ENCODE measurements at places on chromosomes 2 and 18. TPM values are rescaled to one million over a fixed set of nuclear protein-coding genes. Genes with fewer than 3 reads are reported as not detected.
A peak's percentile ranks its signal among the peaks of the same experiment; 100 is the strongest.

- no peak for DNase-seq
Measured at GRCh38 chr18:27785815-27786471, 391.0 kb downstream of the CDH2 start.

DNA sequence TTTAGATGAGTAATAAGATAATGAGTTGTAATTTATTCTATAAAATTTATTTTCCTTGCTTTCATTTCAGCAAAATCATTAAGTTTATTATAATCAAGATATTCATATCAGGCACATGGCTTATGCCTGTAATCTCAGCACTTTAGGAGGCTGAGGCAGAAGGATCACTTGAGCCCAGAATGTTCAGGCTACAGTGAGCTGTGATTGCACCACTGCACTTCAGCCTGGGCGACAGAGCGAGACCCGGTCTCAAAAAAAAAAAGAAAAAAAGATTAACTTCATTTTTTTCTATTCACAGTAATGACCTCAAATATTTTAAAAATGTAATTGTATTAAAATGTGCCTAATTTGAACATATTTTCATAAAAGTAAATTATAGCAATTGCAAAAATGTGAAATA, 67.9 kb downstream of the ACYP2 start:
- DNase-seq, result no peak

GRCh38 chr2:217555081-217555876, 447.5 kb downstream of the TNS1 start:
- DNase-seq, result no peak

- DNase-seq, result no peak
Measured at GRCh38 chr2:84654414-84654813, 138.1 kb downstream of the DNAH6 start.

DNA sequence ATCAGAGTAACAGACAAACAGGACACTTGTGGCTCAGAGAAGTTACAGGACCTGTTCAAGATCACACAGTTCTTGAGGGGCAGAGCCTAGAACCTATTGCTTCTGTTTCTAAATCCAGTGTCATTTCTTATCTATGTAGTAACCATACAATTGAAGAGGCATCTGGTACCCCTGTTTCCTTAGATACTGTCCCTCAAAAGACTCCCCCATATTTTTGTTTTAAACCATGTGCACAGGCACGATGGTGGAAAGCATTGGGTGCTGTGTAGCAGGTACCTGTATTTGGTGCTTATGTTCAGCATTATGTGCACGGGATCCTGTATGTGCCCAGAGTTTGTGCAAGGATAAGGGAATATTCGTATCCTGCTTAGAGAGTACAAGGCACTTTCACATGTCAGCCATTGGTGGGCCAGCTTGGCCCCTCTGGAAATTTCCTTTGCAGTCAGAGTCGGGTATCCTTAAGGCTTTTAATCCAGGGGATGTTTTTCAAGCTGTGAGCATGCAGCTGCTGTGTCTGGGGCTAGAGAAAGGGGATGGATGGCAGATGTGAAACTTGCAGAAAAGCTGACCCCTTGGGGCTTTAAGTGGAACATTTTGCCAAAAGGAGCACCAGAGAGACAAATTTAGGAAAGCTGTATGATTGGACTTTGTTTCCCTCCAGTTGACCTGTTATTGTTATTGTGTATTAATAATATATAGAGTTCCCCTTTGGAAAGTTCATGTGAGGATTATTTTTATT, 2.1 kb downstream of the LBH start:
- peak; percentile 13 for DNase-seq

DNA sequence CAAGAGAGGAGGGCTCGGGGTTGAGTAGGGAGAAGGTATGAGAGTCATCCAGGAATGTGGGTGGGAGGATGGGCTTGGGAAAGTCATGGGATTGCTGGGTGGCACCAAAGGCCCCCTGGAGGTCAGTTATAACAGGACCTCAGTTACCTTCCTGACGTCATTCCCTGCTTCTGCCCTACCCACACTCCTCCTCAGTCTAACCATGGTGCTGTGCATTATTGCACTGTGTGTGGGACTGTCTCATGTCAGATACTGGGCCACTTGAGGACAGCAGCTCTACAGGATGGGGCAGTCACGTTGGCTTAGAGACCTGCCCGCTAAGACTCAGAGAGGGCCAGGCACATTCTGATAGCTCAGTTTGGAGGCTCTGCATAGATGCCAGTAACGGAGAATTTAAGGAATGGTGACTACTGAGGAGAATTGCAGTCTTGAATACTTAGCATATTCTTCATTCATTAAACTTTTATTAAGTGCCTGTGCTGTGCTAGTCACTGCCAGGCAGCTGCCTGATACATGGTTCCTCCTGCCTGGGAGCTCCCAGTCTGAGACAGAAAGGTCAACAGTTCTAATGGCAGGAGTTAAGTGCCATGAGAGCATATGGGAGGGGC, 90.5 kb downstream of the LAMA3 start:
- DNase-seq, result no peak

GRCh38 chr2:239951825-239952224, 73.3 kb downstream of the NDUFA10 start:
- DNase-seq, result no peak

- no peak for DNase-seq
Measured at GRCh38 chr2:178331474-178332432, 119.2 kb downstream of the PRKRA start.

DNA sequence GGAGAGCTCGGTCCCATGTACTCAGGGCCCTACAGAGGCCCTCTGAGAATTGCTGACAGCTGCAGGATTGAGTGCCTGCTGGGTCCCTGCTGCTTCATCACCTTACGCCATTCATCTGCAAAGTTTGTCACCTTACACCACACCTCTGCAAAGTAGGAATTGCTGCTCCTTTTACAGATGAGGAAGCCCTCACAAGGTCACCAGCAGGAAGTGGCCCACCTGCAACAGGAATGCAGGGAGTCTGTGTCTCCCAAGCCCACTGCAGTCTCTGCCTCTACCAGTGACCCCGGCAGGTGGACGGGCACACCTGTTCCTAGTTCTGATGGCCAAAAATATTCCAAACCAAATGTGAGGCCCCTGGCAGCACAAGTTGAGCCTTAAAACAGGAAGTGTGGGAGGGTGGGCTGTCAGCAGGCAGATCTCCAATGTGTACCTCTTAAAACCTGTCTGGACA, 441.4 kb downstream of the NBAS start:
- DNase-seq, result no peak

- DNase-seq, result no peak
Measured at GRCh38 chr2:233686928-233687327, 5.2 kb downstream of the UGT1A7 start.

- no peak for DNase-seq
Measured at GRCh38 chr2:11102956-11103860, 52.1 kb upstream of the SLC66A3 start.

GRCh38 chr2:149612122-149612521, 24.5 kb upstream of the MMADHC start:
- DNase-seq, result no peak

- no peak for DNase-seq
Measured at GRCh38 chr18:21857871-21858270, 117.3 kb downstream of the MIB1 start.

- no peak for DNase-seq
Measured at GRCh38 chr2:74740395-74740740, 86.3 kb downstream of the SEMA4F start.

GRCh38 chr2:7015007-7015950, 98.1 kb downstream of the RNF144A start:
- DNase-seq, result no peak

DNA sequence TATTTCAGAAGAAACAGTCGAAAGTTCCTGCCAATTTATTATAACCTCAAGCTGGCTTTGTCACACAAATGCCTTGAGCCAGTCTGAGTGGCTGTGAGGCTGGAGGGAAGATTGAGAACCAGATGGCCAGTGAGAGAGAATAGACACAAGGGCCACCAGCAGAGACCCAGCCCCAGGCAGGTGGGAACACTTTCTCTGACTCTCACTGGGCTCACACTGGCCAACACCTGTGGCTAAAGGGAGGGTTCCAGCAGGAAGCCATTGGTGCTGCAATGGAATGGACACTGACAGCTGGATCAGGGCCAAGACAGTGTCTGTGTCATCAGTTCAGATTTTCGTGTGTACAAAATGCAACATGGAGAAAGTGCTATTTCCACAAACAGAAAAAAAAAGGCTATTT, 29.9 kb downstream of the LOXHD1 start:
- DNase-seq, result no peak

DNA sequence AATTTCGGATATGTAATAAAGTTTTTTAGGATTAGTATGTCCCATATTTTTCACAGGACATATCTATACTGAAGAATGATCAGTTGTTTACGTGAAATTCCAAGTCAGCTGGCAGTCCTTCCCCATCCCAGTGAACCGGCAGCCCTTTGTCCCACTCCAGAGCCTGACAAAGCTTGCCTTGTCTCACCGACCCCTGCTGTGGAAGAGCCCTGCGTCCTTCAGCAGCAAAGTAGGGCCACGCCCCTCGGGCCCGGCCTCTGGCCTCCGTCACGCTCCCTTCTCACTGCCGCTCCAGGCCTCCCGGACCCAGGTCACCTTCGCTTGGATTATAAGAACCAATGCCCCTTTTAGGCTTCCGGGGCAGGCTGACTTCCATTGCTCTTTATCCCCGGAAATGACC, 89.8 kb upstream of the TGIF1 start:
- no peak for DNase-seq

DNA sequence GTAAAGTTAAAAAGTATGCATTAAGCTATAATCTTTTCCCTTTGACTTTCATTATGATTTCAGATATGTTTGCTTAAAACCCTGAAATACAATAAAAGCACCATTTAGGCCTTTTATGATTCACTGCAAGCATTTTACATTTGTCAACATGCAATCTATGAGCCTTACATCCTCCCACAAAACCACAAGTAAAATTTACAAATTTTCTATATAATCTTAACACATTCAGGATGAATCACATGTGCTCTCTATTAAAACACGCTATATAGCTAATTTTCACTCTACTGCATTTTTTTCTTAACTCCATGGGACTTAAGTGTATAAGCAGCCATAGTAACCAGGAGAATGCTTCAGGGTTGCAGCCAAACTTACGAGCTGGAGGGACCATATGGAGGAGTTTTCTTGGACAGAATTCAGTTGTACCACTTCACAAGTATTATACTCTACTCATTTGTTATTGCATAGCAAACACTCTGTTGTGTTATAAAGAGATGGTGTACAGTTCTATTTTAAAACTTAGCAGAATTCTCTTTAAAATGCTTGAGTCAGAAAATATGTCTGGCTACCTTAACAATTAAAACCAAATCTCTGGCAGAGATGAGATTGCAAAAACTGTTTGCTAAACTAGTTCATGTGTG, 293.2 kb downstream of the ALK start:
- DNase-seq, result no peak

DNA sequence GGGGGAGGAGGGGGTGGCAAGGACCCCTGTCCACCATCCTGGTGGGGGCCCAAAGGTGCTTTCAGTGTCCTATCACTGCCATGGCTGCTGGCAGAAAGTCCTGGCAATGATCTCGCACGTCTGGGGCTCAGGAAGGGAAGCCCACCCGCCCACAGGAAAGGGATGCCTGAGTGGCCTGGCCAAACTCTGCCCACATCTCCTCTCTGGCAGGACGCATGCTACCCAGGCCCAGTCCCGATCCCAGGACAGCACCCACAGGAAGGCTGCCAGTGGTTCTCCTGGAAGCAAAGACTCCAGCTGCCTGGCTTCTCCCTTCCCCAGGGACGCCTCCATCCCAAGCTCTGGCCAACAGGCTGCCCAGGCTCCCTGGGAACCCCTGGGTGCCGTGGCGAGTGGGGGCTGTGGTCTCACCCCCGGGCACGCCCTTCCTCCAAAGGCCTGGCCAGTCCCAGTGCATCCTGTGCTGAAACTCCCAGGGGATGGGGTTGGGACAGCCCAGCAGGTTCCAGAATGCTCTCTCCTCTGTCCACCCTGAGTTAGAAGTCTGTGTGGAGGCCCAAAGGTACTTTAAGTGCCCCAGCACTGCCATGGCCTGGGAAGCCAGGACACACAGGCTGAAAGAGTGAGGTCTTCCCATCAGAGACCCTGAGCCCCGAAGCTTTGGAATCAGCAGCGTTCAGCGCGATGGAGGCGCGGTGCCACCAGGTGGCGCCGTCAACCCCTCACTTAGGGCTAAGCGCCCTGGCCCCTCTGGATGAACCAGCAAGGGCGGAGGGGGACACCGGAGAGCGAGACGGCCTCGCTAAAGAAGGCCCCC, 29.8 kb upstream of the TAF1B start:
- peak; percentile 78 for DNase-seq

DNA sequence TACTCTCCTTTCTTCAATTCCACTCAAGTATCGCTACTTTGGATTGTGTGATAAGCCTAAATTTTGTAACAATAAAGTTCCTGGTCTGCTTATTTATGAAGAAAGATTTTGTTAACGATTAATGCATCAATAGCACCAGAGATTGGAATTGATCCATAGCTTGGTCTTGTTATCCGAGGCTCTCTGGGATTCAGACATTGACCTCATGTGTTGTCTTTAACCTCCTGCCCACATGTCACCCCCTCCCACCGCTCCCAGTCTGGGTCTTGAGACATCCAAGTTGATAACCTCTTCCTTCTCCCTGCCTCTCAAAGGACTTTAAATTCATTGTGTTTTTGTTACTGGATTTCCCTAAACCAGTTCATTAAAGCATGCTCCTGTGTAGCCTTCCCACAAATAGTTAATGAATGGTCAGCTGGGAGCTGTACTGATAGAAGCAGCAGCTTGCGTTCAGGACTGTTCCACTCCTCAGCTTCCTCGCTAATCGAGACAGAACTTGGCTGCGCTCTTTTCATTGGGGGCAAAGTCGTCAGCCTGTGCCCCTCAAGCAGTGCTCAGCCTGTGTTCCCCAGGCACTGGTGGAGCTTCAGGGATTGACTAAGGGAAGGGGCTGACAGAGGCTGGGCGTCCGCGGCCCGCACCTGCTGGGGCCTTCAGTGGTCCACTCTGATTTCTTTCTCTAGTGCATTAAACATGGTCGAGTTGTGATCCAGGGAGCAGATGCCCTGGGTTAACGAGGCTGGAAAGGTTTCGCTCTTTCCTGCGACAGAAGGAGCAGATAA, 18.9 kb downstream of the ASB1 start:
- no peak for DNase-seq

DNA sequence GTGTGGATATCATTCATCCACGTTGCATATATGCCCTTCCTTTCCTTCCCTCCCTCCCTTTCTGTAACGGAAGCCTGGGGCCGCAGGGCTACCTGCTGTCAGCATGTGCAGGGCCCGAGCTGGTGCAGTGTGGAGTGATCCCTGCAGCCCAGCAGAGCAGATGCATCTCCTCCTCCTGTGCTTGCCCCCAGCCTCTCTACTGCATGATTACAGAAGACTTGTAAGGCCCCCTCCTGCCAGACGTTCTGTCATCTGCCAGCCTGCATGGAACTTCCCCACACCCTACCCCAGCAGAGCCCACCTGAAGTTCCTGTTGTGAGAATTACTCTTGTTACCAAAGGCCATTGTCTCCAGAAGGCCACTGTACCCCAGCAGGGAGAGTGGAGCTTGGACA, 67.5 kb upstream of the FOSL2 start:
- DNase-seq, result no peak

Gene CDH7
- total RNA-seq, result 1.3 TPM

Gene GNLY
- total RNA-seq, result 0.27 TPM

Gene SIX3
- total RNA-seq, result not detected

Gene DYNAP
- total RNA-seq, result not detected

Gene G6PC2
- under 0.01 TPM for total RNA-seq

Measured in hematopoietic multipotent progenitor cell (in vitro differentiated cells).